Left ventricle myocardium inferior (tissue), 1 donor: ENCODE measurements at places on chromosomes 13 and 19. TPM values are rescaled to one million over a fixed set of nuclear protein-coding genes. Genes with fewer than 3 reads are reported as not detected.

DNA sequence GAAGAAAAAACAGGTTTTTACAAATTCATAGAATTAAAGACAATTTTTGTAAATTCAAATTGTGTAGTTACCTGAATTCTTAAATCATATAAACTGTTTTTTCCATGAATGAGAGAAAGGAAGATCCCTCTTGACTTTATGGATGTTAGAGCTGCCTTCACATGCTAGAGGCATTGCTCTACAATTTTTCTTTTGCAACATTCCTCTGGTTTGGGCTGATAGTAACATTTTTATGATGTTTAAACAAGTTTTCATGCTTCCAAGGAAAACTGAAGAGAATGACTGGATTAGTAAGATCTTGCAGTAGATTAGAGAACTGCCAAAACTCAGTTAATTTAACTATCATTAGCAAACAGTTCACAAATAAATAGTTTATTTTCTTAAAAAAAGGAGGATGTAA is 250.6 kb downstream of the GPC6 start:
- H3K4me3 ChIP-seq, result no peak overlapping the region
- no peak for DNase-seq
- H3K36me3 ChIP-seq, result no peaks in the 10 kb centered on the region
- H3K27ac ChIP-seq, result no peak overlapping the region
- no peaks in the 10 kb centered on the region for H3K27me3 ChIP-seq

GRCh38 chr19:42242069-42242511 is 312 bp downstream of the GSK3A start:
- peaks cover 59% of the 10 kb centered on the region for H3K4me1 ChIP-seq
- peaks cover 12% of the 10 kb centered on the region for H3K36me3 ChIP-seq
- no peak for DNase-seq
- H3K27ac ChIP-seq, result peak overlapping the region; percentile 93
- peak overlapping the region; percentile 88 for H3K4me3 ChIP-seq
- no peaks in the 10 kb centered on the region for H3K27me3 ChIP-seq

DNA sequence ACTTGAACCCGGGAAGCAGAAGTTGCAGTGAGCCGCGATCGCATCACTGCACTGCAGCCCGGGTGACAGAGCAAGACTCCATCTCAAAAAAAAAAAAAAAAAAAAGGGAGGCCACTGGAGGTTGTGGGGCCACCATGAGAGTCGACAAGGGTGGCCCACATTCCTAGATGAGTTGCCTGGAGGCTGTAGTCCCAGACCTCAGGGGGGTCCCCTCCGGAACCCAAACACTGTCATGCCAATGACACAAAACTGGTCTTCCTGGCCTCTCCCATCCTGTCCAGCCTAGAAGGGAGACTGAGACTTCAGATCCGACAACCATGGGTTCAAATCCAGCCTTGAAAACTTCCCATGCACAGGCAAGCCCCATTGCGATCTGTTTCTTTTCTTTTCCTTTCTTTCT is 14.7 kb downstream of the SPC24 start:
- no peaks in the 10 kb centered on the region for H3K27me3 ChIP-seq
- peak overlapping the region; percentile 100 for H3K27ac ChIP-seq
- no peak for DNase-seq

DNA sequence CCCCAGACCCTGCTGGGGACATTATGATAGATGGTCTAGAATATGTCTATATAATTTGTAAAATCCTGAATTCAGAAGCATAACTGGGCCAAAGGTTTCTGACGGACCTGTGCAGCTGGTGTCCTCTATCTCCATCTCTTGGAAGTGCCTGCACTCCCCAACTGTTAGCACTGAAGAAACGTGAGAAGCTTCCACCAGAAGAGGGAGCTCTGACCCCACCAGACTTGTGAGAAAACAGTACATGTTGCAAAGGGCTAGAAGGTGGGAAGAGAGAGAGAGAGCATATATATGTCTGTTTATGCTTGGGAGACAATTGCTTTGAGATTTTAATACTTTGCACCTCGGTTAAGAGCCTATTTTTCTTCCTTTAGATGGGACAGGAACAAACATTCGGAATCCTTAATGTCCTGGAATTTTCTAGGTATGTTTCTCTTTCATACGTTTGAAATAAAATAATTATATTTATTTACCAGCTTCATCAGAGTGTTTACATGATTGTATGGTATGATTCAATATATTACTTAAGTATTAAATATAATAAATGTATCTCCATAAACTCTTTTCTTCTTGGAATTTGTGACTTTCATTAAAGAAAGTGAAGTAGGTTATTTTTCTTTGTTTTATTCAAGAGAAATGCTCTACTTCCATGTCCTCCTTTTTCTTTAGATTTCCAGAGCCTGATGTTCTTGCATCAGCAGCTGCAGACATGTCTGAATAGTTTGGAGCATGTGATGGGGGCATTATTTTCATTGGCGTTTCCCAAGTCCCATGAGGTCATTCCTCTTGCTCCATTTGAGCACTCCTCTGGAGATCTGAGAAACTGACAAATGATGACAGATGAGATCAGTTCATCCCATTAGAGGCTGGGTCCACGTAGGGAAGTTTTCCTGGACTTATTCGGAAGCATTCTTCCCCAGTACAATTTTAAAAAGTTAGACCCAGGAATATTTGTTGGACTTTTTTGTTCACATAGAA is 202.9 kb downstream of the ATP8A2 start:
- H3K27ac ChIP-seq, result no peak overlapping the region
- no peaks in the 10 kb centered on the region for H3K4me1 ChIP-seq
- peaks cover 84% of the 10 kb centered on the region for H3K27me3 ChIP-seq

GRCh38 chr19:16077984-16078758 is 1.9 kb downstream of the TPM4 start:
- peak overlapping the region; percentile 97 for H3K27ac ChIP-seq
- H3K27me3 ChIP-seq, result no peaks in the 10 kb centered on the region
- peaks cover 22% of the 10 kb centered on the region for H3K36me3 ChIP-seq
- no peak for DNase-seq

DNA sequence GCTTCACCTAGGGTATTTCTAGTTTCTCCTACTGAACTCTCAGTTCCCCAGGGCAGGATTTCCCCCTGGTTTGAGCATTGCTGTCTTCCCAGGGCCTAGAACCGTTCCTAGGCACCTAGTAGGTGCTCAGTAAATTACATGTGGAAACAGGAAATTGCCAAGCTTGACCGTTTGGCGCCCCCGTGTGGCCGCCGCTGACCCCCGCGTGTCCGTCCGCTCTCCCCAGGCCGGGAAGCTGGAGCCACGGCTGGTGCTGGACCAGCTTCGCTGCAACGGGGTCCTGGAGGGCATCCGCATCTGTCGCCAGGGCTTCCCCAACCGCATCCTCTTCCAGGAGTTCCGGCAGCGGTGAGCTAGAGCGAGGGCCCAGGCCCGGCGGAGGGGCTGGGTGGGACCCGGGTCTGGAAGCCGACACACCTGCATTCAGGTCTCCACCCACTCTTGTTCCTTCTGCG is 55.5 kb downstream of the MYH14 start:
- DNase-seq, result no peak
- no peak overlapping the region for H3K27ac ChIP-seq
- no peak overlapping the region for H3K4me3 ChIP-seq

- no peak for DNase-seq
- no peaks in the 10 kb centered on the region for H3K36me3 ChIP-seq
- H3K27ac ChIP-seq, result no peak overlapping the region
- H3K27me3 ChIP-seq, result no peaks in the 10 kb centered on the region
- H3K4me1 ChIP-seq, result no peaks in the 10 kb centered on the region
Measured at GRCh38 chr13:70424428-70424827, 316.2 kb upstream of the KLHL1 start.

GRCh38 chr13:32246468-32246867 is 68.7 kb downstream of the ZAR1L start:
- H3K36me3 ChIP-seq, result peaks cover 72% of the 10 kb centered on the region
- H3K27ac ChIP-seq, result peak overlapping the region; percentile 57
- DNase-seq, result peak; percentile 40

DNA sequence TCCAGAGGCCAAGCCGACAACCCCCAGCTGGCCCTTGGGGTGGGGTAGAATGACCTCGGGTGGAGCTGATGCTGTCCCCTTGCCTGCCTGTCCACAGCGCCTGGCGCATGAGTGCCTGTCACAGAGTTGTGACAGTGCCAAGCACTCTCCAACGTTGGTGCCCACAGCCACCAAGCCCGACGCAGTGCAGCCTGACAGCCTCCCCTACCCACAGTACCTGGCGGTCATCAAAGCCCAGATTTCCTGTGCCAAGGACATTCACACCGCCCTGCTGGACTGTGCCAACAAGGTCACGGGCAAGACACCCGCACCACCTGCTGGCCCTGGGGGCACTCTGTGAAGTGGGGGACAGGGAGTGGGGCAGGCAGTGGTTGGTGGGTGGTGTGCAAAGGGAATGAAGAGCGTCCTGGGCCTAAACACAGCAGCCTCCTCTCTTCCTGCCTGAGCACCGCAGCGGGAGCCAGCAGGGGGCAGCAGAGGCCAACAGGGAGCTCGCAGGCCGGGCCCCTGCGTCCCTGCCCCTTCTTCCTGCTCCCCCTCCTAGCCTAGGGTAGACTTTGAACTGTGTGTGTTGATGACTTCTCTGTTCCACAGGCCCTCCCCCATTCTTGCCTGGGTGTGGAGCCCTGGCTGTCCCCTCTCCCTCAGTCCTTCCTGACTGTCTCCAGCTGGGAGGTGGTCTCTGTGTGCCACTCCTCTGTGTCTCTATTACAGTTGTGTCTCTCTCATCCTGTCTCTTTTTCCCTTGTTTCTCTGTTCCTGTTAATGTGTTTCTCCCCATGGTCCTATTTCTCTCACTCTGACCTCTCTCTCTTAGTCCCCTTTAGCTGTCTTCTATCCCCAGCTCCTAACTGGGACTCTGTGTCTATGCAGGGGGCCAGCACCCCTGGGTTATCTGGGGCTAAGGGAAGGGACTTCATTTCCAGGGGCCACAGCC is 6.5 kb downstream of the MED29 start:
- H3K4me3 ChIP-seq, result peak overlapping the region; percentile 14
- H3K36me3 ChIP-seq, result peaks cover 35% of the 10 kb centered on the region
- peak overlapping the region; percentile 88 for H3K27ac ChIP-seq
- peak; percentile 91 for DNase-seq
- peaks cover 43% of the 10 kb centered on the region for H3K4me1 ChIP-seq
- H3K27me3 ChIP-seq, result no peaks in the 10 kb centered on the region

- no peaks in the 10 kb centered on the region for H3K36me3 ChIP-seq
- no peak overlapping the region for H3K4me3 ChIP-seq
- H3K4me1 ChIP-seq, result no peaks in the 10 kb centered on the region
- H3K27ac ChIP-seq, result no peak overlapping the region
- DNase-seq, result no peak
Measured at GRCh38 chr13:101019126-101019525, 344.5 kb upstream of the TMTC4 start.

- H3K27ac ChIP-seq, result peak overlapping the region; percentile 64
- no peak for DNase-seq
- peaks cover 35% of the 10 kb centered on the region for H3K4me1 ChIP-seq
- no peak overlapping the region for H3K4me3 ChIP-seq
- no peaks in the 10 kb centered on the region for H3K36me3 ChIP-seq
Measured at GRCh38 chr13:40149611-40150274, 494.3 kb downstream of the COG6 start.

DNA sequence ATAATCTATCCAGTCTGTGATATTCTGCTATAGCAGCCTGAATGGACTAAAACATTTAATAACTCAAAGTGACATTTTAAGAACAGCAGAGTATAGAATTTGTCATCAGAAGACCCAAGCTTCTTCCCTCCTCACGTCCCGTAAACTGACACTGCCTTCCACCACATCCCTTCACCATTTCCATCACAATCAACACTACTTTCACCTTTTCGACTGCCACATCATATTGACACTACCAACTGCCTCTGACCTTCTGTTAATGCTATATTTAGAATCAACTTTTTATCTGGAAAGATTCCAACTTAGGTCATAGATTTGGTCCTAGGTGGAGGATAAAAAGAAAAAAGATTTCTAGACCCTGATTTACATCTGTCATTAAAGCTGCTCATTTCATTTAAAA is 39.6 kb downstream of the STOML3 start:
- H3K4me3 ChIP-seq, result no peak overlapping the region
- H3K27me3 ChIP-seq, result no peaks in the 10 kb centered on the region
- H3K27ac ChIP-seq, result no peak overlapping the region
- DNase-seq, result no peak

GRCh38 chr19:38173291-38174041 is 50.6 kb downstream of the DPF1 start:
- H3K36me3 ChIP-seq, result peaks cover under 1% of the 10 kb centered on the region
- H3K27me3 ChIP-seq, result no peaks in the 10 kb centered on the region
- H3K27ac ChIP-seq, result peak overlapping the region; percentile 84
- H3K4me1 ChIP-seq, result peaks cover 12% of the 10 kb centered on the region
- H3K4me3 ChIP-seq, result peak overlapping the region; percentile 43

- no peak overlapping the region for H3K27ac ChIP-seq
- H3K4me3 ChIP-seq, result peak overlapping the region; percentile 25
- H3K4me1 ChIP-seq, result peaks cover 28% of the 10 kb centered on the region
- no peaks in the 10 kb centered on the region for H3K27me3 ChIP-seq
Measured at GRCh38 chr13:71621174-71622124, 245.6 kb downstream of the DACH1 start.

DNA sequence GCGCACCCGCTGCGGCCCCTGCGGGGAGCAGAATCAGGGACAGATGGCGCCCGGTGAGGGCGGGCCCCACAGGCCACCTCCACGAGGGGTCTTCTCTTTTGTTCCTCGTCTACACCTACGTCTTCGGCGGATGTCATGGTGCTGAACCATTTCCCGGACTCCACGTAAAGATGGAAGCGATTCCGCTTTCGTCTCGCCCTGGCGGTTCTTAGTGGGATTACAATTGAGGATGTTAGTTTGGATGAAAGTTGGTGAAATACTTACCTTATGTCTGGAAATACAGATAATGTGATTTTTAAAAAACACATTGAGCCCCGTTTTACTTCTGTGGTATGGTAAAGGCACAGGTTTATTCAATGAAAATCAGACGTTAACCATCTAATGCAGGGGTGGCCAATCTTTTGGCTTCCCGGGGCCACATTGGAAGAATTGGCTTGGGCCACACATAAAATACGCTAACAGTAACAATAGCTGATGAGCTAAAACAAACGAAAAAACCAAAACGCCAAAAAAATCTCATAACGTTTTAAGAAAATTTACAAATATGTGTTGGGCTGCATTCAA is 1.4 kb upstream of the ZMYM5 start:
- H3K27ac ChIP-seq, result peak overlapping the region; percentile 98
- DNase-seq, result peak; percentile 45
- peak overlapping the region; percentile 85 for H3K4me3 ChIP-seq
- no peaks in the 10 kb centered on the region for H3K27me3 ChIP-seq
- no peaks in the 10 kb centered on the region for H3K36me3 ChIP-seq
- peaks cover 44% of the 10 kb centered on the region for H3K4me1 ChIP-seq

DNA sequence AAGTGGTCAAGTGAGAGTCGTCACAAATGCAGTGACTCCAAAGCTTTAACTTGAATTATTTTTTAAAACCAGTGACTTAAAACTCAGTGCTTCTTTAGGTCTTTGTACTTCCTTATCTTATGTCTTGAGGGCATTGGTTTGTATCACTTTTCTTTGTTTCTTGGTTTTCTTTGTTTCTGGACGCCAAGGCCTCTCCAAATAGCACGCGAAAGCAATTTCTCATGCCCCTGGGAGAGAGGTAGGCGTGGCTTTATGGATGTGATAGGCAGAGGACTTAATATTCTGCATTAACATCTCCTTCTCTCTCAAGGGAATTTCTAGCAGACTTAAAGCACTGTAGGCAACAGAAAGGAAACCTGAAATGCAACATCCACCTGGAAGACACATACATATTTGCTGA is 20.6 kb downstream of the UBE2L5 start:
- no peaks in the 10 kb centered on the region for H3K27me3 ChIP-seq
- peaks cover 17% of the 10 kb centered on the region for H3K4me1 ChIP-seq
- no peaks in the 10 kb centered on the region for H3K36me3 ChIP-seq
- H3K4me3 ChIP-seq, result no peak overlapping the region
- no peak overlapping the region for H3K27ac ChIP-seq

The APOC1 gene
- total RNA-seq, result 0.85 TPM

The ZNF681 gene
- 0.25 TPM for total RNA-seq

The MADCAM1 gene
- total RNA-seq, result 0.22 TPM

The KIR2DL4 gene
- not detected for total RNA-seq

The DDX39A gene
- 33.4 TPM for total RNA-seq

The ZNF69 gene
- 5.2 TPM for total RNA-seq

The TLE2 gene
- 53.2 TPM for total RNA-seq

The SLC1A6 gene
- total RNA-seq, result not detected
